ENCODE measurements at places on chromosomes 3 and 15.

DNA sequence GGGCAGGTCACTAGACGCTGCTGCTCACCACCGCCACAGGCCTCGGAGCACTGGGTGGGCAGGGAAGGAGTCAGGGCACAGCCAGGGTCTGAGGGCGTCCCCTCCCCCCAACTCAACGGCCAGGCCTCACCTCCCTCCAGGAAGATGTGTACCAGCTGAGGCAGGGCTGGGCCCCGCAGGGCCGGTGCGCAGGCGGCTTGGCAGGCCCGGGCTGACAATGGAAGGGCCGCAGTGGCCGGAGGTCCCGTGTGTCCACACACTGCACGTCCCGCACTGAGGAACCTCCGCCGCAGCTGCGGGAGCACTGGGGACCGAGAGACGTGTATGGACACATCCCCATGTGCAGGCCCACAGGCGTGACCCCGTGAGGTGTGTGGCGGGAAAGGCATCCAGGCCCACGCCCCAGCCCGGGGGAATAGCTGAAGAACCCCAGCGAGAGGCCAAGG lies 47.4 kb downstream of the ADAMTS7 start:
- no peak for DNase-seq

- DNase-seq, result no peak
Measured at GRCh38 chr15:34331809-34332208, 5.8 kb downstream of the SLC12A6 start.

DNA sequence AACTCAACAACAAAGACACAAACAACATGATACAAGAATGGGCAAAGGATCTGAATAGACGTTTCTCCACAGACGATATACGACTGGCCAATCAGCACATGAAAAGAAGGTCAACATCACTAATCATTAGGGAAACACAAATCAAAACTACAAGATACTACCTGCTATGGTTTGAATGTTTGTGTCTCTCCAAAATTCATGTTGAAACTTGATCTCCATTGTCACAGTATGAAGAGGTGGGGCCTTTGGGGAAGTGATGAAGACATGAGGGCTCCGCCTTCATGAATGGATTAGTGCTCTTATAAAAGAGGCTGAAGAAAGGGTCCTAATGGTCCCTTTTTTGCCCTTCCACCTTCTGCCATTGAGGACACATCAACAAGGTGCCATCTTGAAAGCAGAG lies 32.3 kb downstream of the ACAP2 start:
- DNase-seq, result no peak

- DNase-seq, result no peak
Measured at GRCh38 chr15:90221246-90221900, 12.4 kb downstream of the CIB1 start.

DNA sequence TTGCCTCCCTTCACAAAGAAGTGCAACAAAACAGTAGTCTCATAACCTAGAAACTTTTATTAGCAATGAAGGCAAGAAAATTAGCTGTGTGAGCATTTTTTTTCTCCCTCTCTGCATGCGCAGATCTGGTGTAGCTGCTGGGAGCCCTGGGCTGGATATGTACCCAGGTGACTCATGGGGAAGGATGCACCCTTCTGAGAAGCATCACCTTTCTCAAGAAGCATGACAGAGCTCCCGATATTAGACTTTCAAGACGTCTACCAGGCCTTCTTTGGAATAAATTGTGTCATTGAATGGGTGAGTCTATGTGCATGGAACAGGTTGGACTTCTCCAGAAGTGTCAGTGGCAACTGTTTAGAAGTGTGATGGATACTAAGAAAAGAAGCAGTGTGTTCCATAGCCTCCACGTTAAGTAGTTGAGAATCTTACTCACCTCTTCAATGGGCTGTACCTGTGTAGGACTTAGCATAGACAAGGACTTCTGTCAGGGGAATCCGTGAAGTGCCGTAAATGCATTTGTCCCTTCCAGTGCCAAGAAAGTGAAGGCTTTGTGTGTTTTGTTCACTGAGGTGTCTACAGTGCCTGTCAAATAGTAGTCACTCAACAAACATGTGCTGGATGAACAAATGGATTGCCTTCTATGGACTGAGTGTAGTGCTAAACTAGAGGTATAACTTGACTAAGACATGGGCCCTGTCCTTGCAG lies 47.7 kb upstream of the RASGRP1 start:
- no peak for DNase-seq
